ENCODE measurements at places on chromosomes 1 and 21. TPM values are rescaled to one million over a fixed set of nuclear protein-coding genes. Genes with fewer than 3 reads are reported as not detected.

The ASTN1 gene
- 4.0 TPM for total RNA-seq

The ADAMTS1 gene
- total RNA-seq: 72.7 TPM

The SLAMF9 gene
- not detected for total RNA-seq

The TNFRSF8 gene
- total RNA-seq: 0.53 TPM

The OR14A2 gene
- total RNA-seq: not detected

The KLHDC8A gene
- total RNA-seq: 0.79 TPM

The LRRC39 gene
- 1.7 TPM for total RNA-seq

The GUCA2A gene
- total RNA-seq: not detected

The LAMB3 gene
- total RNA-seq: 34.7 TPM

The ADGRB2 gene
- total RNA-seq: 21.5 TPM

The VSIG8 gene
- total RNA-seq: not detected

The S100A2 gene
- 0.51 TPM for total RNA-seq

The WNT3A gene
- not detected for total RNA-seq

The AQP10 gene
- total RNA-seq: 1.00 TPM

The RIMKLA gene
- total RNA-seq: 0.31 TPM

The TTC22 gene
- total RNA-seq: 1.3 TPM

The TRIM58 gene
- total RNA-seq: 0.91 TPM

The FAM163A gene
- total RNA-seq: 10.1 TPM

The KIF26B gene
- 63.3 TPM for total RNA-seq

The EVA1C gene
- 3.8 TPM for total RNA-seq

The CBR3 gene
- not detected for total RNA-seq

The OR2T11 gene
- total RNA-seq: not detected

The LCE2A gene
- total RNA-seq: not detected

The LENEP gene
- total RNA-seq: 1.3 TPM

The ASCL5 gene
- not detected for total RNA-seq

The PM20D1 gene
- total RNA-seq: not detected

The KCNK2 gene
- total RNA-seq: 5.8 TPM

The FBXO28 gene
- total RNA-seq: 26.8 TPM

The SMCP gene
- not detected for total RNA-seq

The MORC3 gene
- 33.0 TPM for total RNA-seq

The AMY2A gene
- total RNA-seq: not detected

The GABPB2 gene
- total RNA-seq: 10.5 TPM

The RNASEL gene
- 4.5 TPM for total RNA-seq

The EVA1B gene
- total RNA-seq: 80.4 TPM

The STX12 gene
- 26.8 TPM for total RNA-seq

The VCAM1 gene
- 33.6 TPM for total RNA-seq

The KLHL17 gene
- 44.7 TPM for total RNA-seq

The CSMD2 gene
- 1.1 TPM for total RNA-seq

The OR2L3 gene
- total RNA-seq: not detected

The CD2 gene
- total RNA-seq: not detected

The TTC13 gene
- 15.5 TPM for total RNA-seq

The LSS gene
- 80.6 TPM for total RNA-seq

The LIN28A gene
- total RNA-seq: not detected

The DENND1B gene
- total RNA-seq: 27.9 TPM

The TMEM63A gene
- total RNA-seq: 75.7 TPM

The VWA1 gene
- 57.7 TPM for total RNA-seq

The DPT gene
- 1.3 TPM for total RNA-seq

The TEX38 gene
- total RNA-seq: 0.57 TPM

The ANGPTL1 gene
- 0.72 TPM for total RNA-seq

The RASAL2 gene
- 35.7 TPM for total RNA-seq

The CCDC190 gene
- 0.13 TPM for total RNA-seq

The SLC44A3 gene
- 9.2 TPM for total RNA-seq

The DARS2 gene
- 15.1 TPM for total RNA-seq

The ANKRD35 gene
- total RNA-seq: 0.58 TPM

The S100A9 gene
- total RNA-seq: 3.5 TPM

All from mesothelial cell of epicardium (in vitro differentiated cells).